ENCODE measurements at places on chromosomes 4 and X.

- DNase-seq = no peak
These were observed 45.3 kb downstream of the ANK2 start for GRCh38 chr4:113094802-113095201.

DNA sequence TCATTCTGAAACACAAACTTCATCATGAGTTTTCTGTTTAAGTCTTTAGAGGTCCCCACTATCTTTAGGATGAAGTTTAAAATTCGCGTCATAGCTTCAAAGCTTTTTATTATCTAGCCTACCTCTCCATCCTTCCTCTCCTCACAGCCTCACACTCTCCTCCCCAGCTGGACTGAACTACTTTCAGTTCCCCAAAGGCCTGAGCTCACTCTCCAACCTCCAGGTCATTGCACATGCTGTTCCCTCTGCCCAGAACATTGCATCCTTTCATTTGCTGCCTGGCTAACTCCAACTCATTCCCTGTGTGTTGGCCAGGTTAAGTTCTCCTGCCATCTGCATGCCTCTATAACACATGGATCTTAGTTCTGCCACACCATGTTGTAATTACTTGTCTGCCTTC is 2.9 kb upstream of the OTUD5 start:
- DNase-seq = no peak

GRCh38 chr4:188428935-188429334 is 289.7 kb downstream of the TRIML1 start:
- DNase-seq = no peak

- DNase-seq = no peak
These were observed 91.6 kb downstream of the MAGEB17 start for GRCh38 chrX:16258882-16259281.

GRCh38 chr4:104941661-104942062 is 205.0 kb upstream of the TET2 start:
- no peak for DNase-seq

GRCh38 chrX:10103023-10103422 is 53.8 kb upstream of the CLCN4 start:
- DNase-seq = no peak

GRCh38 chrX:9866633-9867032 is 80.4 kb downstream of the SHROOM2 start:
- no peak for DNase-seq

- no peak for DNase-seq
These were observed 383.7 kb upstream of the FAM241A start for GRCh38 chr4:111761531-111761930.

- no peak for DNase-seq
These were observed 42.3 kb upstream of the HMX1 start for GRCh38 chr4:8913858-8914460.

GRCh38 chr4:123398066-123398852 is 1.7 kb downstream of the SPRY1 start:
- peak; percentile 30 for DNase-seq

Measured in T follicular helper cell (primary cell).